ENCODE measurements at places on chromosomes 2 and 18. TPM values are rescaled to one million over a fixed set of nuclear protein-coding genes. Genes with fewer than 3 reads are reported as not detected.

The REG3G gene
- not detected for total RNA-seq

DNA sequence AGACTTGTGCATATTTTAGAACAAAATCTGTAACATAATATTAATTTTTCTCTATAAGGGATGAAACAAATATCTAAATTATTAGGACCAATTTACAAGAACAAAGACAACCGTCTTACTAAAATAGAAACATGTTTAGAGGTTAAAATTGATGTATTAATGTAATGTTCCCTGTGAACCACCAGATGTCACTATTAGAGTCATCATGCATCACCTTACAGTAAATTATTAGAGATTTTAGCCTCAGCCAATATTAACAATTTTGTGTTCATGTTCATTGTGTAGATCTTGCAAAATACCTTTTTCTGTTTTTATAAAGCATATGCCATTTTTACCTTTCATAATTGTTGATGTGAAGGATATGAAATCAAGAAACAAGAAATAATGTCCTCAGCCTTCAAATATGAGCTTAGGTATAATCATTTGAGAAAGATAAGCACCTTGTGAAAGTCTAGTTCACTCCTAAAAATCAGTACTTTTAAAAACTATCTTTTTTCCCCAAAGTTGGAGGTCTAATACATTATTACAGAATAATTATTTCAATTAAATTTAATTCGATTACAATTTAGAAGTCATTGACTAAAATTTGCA is 344.3 kb upstream of the KCNH7 start:
- H3K36me3 ChIP-seq: no peaks in the 10 kb centered on the region
- no peak overlapping the region for H3K4me3 ChIP-seq
- no peak overlapping the region for H3K27ac ChIP-seq
- no peaks in the 10 kb centered on the region for H3K27me3 ChIP-seq
- DNase-seq: no peak
- no peaks in the 10 kb centered on the region for H3K4me1 ChIP-seq

DNA sequence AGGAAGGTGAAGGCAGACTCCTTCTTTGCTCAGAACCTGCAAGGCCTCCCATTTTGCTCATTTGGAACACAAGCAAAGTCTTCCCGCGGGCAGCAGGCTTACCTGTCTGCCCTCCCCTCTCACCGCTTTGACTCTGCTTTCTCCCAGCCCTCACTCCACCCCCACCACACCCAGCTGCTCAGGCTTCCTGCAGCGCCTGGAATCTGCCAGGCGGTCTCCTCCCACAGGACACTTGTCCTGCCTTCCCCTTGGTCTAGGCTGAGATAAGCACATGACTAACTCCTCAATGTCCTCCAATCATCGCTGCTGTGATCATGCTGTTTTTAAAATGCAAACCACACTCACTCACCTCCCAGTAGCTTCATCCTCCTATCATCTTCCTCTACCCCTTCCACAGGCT is 430.0 kb downstream of the ZNF516 start:
- H3K4me1 ChIP-seq: no peaks in the 10 kb centered on the region
- no peaks in the 10 kb centered on the region for H3K27me3 ChIP-seq
- H3K4me3 ChIP-seq: no peak overlapping the region
- H3K36me3 ChIP-seq: no peaks in the 10 kb centered on the region

The RND3 gene
- total RNA-seq: 98.0 TPM

DNA sequence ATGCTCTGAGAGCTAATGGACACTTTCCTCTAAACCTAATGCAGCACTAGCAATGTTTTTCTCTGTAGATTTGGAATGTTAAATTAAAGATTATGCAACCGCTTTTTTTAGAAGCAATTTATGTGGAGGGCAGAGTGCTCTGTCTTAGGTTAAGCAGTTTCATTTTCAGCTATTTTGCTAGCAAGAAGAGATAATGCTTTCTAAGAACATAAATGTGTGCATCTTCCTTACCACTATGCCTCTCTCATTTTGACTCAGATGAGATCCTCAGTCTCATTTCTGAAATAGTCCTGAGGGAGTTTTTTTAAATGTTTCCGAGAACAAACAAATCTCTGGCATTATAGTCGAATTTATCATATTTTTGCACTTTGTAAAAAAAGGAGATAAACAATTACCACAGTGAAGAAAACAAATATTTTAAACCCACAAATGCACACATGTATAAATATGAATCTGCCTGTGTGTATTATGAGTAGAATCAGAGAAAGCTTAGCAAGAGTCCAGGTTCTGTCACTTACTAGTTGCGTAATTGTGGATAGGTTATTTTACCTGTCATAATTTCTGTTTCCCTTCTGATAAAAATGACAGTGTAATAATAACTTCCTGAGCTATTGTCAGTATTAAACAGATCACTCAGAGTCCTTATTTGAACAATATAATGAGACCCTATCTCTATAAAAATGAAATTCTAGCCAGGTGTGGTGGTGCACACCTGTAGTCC is 207.7 kb upstream of the CRIM1 start:
- H3K4me1 ChIP-seq: no peaks in the 10 kb centered on the region
- no peak overlapping the region for H3K4me3 ChIP-seq
- H3K27me3 ChIP-seq: no peaks in the 10 kb centered on the region
- H3K36me3 ChIP-seq: no peaks in the 10 kb centered on the region
- no peak for DNase-seq
- no peak overlapping the region for H3K27ac ChIP-seq

DNA sequence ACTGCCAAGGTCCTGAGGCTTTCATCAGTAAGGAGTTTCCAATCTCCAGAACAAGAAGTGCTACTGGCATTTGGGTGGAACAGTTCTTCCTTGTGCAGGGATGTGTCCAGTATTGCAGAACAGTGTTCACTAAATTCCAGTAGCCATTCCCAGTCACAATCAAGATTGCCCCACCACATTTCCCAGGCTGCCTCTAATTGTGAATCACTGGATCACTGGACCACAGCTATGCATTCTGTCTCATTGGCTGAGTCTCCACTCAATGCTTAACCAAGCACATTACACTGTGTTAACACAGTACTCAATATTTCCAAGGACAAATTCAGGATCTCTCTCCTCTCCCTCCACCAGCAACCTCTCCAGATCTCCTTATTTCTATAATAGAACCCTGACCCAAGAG is 160.2 kb upstream of the CCDC150 start:
- no peaks in the 10 kb centered on the region for H3K4me1 ChIP-seq
- H3K27me3 ChIP-seq: no peaks in the 10 kb centered on the region
- no peak for DNase-seq
- H3K27ac ChIP-seq: no peak overlapping the region

- DNase-seq: no peak
- H3K27me3 ChIP-seq: no peaks in the 10 kb centered on the region
- H3K4me1 ChIP-seq: no peaks in the 10 kb centered on the region
- no peak overlapping the region for H3K4me3 ChIP-seq
- no peaks in the 10 kb centered on the region for H3K36me3 ChIP-seq
- no peak overlapping the region for H3K27ac ChIP-seq
Measured at GRCh38 chr2:45131587-45131986, 122.3 kb upstream of the SIX2 start.

DNA sequence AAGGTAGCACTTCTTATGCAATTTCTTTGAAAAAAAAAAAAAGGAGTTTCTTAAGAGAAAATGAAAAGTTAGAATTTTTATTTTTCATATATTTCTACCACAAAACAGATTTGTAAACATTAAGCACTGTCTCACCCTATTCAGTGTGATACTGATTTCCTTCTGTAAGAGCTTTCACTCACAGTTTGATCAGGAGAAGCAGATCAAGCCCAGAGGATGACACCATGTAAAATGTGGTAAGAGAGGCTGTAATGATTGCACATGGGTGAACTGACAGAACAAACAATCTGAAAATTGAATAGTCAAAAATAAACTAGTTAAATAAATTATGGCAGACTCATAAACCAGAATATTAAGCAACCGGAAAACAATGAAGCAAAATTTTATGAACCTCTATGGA is 54.5 kb downstream of the MEMO1 start:
- no peak overlapping the region for H3K4me3 ChIP-seq
- no peaks in the 10 kb centered on the region for H3K36me3 ChIP-seq
- no peaks in the 10 kb centered on the region for H3K27me3 ChIP-seq

Data from breast epithelium (tissue), 4 donors.